Effector CD4-positive, alpha-beta T cell (primary cell): ENCODE measurements at places on chromosomes 13 and 19.

- DNase-seq: no peak
These were observed 197.1 kb upstream of the IRS2 start for GRCh38 chr13:109983447-109983846.

DNA sequence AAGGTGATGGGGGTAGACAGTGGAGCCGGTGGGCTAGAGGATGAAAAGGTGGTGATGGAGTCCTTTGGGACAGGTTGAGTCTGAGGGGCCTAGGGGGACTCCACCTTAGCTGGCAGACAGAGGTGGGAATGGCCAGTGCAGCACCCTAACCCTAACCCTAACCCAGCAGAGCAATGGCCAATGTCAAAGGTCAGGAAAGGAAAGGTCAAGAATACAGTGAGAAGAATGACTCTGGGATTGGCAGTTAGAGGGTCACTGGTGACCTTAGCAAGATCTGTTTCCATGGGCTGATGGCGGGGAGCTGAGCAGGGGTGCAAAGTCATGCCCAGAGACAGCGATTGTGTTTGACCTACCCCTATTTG lies 16.6 kb downstream of the GNA15 start:
- DNase-seq: no peak

- DNase-seq: no peak
These were observed 4.2 kb downstream of the LGALS7B start for GRCh38 chr19:38793177-38793576.

GRCh38 chr19:35293363-35293739 lies 1.4 kb downstream of the MAG start:
- no peak for DNase-seq

GRCh38 chr13:20525601-20526544 lies at the start of gene CRYL1:
TSS of gene CRYL1 (minus strand) at chr13:20525857. CDS start at chr13:20525794, 63 bp downstream.
- peak; percentile 56 for DNase-seq

DNA sequence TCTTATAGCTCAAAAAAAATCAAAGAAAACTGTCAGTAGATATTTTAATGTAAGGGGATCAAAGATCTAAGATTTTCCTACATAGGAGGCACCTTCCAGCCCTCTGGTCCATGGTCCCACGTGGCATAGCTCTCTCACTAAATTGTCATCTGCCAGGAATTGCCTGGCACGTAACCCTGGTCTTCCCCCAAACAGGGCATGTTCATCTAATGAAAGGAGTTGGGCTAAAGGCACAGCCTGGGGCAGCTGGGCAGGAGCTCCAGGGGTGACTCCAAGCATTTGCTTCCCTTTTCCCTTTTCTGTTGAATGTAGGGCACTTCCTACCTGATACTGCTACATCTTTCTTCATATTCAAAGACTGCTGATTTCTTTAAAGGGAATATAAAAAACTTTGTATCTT lies 148.7 kb downstream of the COL4A1 start:
- no peak for DNase-seq

DNA sequence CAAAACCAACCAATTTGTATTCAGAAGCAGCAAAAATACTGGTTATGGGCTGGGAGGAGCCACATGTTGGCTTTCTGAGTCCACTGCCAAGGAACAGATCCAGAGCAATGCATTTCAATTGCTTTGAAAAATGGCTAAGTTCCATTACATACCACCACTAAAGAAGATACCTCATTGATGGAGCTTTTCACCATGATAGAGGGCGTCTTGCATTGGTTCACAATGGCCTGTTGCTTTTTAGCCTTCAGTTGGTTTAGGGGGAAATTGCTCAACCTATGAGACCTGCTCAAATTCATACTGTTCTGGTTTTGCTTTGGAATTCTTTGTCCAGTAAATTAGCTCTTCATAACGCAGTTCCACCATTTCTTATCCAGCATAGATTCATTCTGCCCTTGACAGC lies 21.2 kb upstream of the CPB2 start:
- no peak for DNase-seq

DNA sequence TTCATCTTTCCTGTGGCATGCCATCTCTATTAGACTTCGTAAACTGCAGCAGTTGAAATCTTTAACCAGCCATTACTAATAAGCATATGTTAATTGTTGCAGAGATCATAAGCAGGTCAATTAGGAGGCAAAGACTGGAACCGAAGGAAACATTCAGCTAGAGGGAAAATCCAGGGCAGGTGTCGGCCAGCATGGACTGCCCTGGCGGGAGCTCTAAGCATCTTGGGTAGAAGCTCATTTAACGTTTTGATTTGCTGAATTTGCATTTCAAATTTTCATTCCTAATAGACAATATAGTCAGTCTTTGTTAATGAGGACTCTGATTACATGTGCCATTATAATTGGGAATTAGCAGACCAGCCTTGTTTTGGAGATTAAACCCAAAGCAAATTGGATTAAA lies 238.6 kb downstream of the POU4F1 start:
- no peak for DNase-seq

DNA sequence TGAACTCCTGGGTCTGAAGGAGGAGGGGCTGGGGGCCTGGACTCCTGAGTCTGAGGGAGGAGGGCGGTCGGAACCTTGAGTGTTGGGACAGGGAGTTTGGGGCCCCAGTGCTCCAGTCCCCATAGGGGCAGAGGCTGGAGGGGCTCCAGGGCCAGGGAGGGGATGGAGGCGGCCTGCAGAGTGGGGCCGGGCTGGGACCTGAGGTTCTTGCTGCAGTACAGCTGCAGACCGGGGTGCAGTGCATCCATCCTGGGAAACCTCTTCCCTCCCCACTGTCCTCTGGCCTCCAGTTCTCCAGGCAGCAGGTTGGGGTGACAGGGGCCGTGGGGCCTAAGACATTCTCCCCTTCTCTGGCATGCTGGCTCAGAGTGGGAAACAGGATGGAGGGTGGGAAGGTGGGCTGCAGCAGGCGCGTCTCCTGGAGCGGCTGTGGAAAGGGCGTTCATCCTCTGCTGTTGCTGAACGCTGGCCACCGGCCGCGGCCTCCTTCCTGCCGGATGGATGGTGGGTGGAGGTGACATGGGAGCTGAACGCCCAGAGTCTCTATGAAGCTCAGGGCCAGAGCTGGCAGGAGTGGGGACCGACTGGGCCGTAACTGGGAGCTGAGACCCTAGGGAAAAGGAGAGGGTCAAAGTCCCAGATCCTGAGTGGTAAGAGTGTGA lies 1.6 kb downstream of the BRSK1 start:
- no peak for DNase-seq

- no peak for DNase-seq
These were observed 38.7 kb downstream of the SLC7A1 start for GRCh38 chr13:29556742-29557141.

DNA sequence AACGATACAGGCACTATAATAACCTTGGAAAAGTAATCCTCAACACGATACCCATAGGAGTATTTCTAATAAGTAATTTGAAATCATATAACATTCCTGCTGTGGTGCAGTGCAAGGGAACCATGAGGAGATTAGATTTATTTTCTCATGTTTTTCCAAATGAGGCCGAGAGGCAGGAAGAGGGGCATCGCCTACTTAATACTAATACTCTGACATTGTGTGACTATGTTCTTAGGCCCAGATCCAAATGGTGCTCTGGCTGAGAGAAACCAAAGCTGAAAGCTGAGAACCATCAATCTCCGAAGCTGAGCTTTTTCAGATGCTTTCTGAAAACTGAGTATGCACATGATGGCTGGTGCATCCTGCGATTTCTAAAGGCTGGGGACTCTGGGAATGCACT lies 248.0 kb upstream of the MAB21L1 start:
- DNase-seq: no peak

DNA sequence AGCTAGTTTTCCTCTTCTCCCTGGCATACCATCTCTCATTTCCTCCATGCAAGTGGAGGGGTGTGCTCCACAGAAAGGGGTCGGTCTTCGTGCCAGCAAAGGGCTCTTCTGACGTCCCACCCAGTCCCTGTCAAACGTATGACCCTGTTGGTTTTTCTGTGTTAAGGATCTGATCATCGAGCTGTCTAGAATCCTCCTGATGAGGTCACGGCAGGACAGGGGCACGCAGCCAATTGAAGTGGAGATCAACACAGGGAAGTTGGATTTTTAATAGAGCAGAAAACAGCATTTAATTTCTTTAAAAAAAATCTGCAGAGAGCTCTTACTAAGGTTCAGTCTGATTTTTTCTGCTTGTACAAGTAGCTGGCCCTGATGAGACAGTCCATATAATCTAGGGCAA lies 339.4 kb downstream of the TEX29 start:
- no peak for DNase-seq
